ENCODE measurements at places on chromosomes 11 and 22.

- DNase-seq = peak; percentile 6
These were observed 148.1 kb downstream of the FAM76B start for GRCh38 chr11:95641495-95641894.

DNA sequence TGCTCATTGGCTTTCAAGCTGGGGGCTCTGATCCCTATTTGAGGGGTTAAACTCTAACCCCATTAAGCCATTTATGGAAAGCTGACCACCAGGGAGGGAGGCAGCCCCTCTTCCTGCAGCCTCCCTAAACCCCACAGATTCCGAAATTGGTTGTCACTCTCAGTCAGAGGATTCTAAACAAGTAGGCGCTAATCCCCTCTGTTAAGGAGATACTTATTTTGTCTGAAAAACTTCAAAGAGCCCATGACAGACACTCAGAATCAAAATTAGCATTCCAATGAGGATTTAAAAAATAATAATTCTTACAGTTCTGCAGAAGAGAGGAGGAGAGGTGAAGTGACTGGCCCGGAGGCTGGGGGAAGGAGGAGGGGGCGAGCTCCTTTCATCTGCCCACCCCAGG lies 69.7 kb upstream of the LMO1 start:
- DNase-seq = no peak

GRCh38 chr11:64089027-64089360 lies 53.3 kb downstream of the FLRT1 start:
- no peak for DNase-seq

DNA sequence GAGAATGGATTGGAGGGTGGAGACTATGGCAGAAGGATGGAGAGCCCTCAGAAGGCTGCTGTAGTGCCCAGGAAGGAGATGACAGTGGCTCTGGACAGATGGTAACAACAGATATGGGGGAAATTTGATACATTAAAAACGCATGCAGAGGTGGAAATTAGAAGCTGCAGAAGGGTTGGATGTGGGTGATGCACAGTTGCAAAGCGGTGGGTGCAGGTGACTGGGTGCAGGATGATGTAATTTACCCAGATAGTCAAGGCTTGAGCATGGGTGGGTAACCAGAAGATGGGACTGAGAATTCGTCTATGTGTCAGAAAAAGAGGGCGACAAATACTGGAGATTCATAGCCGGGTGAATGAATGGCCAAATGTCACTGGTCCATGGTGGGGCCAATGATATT lies 570.3 kb downstream of the MN1 start:
- no peak for DNase-seq

- no peak for DNase-seq
These were observed 4.4 kb downstream of the OR8B8 start for GRCh38 chr11:124441081-124441480.

DNA sequence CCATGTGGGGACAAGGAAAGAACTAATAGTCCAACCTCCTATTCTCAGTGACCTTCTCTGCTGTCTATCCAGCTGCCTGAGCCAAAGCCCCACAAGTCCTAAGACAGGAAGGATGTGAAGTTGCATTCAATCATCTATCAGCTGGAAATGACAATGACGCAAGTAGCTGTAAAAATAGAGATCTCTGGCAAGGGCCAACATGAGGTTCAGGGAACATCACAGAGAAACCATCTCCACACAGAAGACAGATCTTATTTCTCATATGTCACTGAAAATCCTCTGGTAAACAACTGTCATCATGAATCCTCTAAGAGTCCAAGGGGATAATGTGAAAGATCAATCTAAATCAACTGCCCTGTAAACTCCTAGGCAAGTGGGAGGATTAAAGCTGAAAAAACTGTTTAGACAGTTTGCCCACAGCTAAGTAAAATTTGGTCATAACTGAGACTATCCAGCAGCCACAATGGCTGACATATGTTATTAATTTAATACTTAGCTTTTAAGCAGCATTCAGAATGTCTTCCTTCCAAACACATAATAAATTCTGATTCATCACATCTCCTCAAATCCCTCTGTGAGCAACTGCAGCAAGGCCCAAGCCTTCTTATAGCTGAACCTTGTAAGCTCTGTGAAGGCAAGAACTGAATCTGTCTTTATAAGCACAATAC lies 52.1 kb downstream of the ALG9 start:
- no peak for DNase-seq

- peak; percentile 47 for DNase-seq
These were observed 49.5 kb downstream of the MICAL3 start for GRCh38 chr22:17974703-17975372.

DNA sequence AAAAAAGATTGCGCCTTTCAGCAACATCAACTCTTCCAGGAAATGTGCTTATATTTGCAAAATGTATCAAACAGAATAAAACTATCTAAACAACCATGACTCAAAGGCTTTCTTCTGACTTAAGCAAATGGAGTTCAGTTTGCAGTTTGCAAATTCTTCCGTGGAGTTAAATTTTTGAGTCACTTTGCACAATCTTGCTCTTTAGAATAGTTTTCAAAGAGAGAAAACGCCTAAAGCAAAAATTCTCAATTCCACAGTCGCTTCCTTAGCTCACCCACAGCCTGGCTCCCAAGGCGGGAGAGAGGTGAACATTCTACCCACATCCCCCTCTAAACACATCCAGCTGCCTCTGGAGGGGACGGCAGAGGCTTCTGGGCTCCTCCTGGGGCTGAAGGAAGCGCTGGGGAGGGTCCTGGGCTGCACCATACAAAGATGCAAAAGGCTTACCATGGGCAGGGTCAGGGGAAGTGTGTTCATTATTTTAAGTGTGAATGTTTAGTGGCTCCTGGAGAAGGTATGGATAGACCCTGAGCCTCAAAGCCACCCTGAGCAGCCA lies 1487.3 kb downstream of the TBC1D22A start:
- DNase-seq = no peak

- DNase-seq = no peak
These were observed 131.8 kb upstream of the PARVA start for GRCh38 chr11:12245549-12246016.

DNA sequence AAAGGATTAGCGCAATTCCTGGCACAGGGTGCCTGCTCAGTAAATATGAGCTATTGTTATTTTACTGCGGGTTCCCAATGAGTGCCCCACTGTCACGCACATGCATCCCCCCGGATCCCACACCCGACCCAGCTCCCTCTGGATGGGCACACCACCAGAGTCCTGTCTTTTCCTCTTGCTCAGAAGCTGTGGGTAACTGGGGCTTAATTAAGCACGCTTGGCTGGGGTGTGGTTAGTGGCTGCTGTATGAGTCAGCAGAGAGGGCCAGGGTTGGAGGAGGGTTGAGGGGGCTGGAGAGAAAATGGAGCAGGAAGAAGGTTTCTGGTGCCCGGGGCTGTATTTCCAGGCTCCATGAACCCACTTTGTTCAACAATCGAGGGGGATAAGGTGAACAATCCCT lies 30.3 kb upstream of the NECTIN1 start:
- no peak for DNase-seq

GRCh38 chr11:94457118-94458029 lies 36.3 kb downstream of the MRE11 start:
- DNase-seq = no peak

DNA sequence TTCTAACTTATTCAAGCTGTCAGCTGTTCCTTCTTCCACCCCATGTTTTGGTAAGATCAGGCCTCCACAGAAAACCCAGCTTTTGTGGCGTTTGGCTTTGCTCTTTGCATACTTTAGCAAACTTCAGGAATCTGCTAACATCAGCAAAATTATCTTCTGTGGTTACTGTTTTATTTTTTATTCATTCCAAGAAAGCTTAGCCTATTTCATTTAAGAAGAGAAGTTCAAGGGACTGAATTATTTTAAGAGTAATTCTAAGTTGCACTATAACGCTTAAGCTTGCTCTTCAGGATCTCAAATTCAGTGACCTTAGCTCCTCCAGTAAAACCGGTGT lies 1.1 kb downstream of the JHY start:
- DNase-seq = no peak

Measured in stimulated activated CD4-positive, alpha-beta T cell treated with anti-CD3 and anti-CD28 coated beads, Interleukin-1b, Interleukin-23, amount 100 ng/mL, for 48 hours (primary cell).